ENCODE measurements at places on chromosomes 4 and X.

DNA sequence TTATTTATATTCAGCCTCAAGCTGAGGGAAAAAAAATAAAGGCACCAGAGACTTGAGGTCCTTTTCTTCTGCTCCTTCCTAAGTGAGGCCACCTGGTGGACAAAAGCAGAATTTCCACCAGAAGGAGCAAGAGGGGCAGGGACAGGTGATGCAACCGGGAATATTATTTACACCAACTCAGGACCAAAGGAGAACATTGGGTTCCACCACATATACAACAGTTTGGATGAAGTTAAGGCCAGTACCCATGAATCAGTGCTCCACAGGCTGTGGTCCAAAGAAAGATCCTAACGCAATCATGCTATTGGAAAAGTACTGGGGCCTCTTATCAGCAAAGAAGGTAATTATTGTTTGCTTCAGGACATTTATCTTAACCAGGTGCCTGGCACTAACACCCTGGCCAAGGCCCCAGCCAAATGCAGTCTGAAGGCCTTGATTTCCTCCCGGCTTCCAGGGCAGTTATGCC lies 57.4 kb downstream of the TSC22D3 start:
- no peak for DNase-seq

GRCh38 chrX:16177260-16177659 lies 10.0 kb downstream of the MAGEB17 start:
- DNase-seq = no peak

DNA sequence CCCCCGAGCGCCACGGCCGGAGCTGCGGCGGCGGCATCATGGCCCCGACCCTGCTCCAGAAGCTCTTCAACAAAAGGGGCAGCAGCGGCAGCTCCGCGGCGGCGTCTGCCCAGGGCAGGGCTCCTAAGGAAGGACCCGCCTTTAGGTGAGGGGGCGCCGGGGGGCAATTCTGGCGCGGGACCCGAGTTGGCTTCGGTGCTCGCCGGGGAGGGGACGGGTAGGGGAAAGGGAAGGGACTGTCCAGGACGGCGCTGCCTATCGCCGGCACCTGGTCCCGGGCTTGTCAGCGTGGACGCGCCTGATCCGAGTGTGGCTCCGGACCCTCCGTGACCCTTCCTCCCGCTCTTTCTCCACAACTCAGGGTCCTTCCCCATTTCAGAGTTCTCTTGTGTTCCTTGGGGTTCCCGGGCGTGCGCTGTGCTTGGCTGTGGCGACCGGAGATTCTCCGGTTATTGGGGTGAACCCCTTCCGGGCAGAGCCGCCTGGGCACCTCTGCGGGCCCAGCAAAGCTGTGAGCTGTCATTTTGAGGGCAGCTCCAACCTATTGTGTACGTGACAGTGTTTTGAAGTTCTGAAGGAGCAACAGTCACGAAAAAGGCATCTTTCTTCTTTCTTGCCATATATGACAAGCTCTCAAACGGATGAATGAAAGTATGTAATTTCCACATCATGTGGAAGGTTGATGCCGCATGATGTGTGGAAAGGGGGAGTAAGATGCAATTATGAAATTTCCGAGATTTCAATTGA lies 522 bp downstream of the FNIP2 start:
- peak; percentile 30 for DNase-seq

GRCh38 chrX:10168226-10168625 lies 11.5 kb downstream of the CLCN4 start:
- no peak for DNase-seq

GRCh38 chrX:143642426-143642825 lies 6.5 kb upstream of the SLITRK4 start:
- DNase-seq = no peak

GRCh38 chr4:170109586-170110284 lies 20.0 kb upstream of the AADAT start:
- no peak for DNase-seq

DNA sequence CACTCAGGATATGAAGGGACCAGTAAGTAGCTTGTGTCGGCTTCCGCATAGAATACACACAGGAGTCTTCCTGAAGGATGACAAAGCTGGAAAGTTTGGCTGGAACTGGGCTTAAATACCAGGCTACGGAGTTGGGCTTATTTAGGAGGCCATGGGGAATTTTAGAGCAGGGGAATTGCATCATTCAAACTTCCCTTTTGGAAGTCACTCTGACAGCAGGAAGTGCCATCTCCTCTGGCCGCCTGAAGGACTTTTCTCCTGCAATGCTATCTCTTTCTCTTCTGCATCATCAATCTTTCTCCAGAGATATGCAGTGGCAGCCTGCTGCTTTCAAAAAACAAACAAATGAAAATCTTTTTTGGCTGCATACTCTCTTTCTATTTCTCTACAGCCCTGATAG lies 48.4 kb upstream of the PAK3 start:
- no peak for DNase-seq

DNA sequence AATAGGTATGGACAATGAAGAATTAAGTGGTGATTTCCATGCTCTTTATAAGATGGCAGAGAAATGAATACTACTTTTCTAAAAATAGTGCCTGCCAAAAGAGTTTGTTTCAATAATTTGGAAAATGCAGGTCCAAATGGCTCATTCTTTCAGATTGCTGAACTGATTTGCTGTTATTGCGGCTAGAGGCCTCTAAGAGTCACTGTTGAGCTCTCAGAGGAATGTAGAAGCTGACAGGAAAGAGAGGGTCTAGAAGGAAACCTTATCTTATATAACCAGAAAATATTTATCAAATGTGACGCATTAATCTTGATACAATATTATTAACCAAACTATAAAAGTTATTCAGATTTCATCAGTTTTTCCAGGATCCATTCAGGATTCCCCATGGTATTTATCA lies 65.7 kb upstream of the PAGE1 start:
- DNase-seq = peak; percentile 5

DNA sequence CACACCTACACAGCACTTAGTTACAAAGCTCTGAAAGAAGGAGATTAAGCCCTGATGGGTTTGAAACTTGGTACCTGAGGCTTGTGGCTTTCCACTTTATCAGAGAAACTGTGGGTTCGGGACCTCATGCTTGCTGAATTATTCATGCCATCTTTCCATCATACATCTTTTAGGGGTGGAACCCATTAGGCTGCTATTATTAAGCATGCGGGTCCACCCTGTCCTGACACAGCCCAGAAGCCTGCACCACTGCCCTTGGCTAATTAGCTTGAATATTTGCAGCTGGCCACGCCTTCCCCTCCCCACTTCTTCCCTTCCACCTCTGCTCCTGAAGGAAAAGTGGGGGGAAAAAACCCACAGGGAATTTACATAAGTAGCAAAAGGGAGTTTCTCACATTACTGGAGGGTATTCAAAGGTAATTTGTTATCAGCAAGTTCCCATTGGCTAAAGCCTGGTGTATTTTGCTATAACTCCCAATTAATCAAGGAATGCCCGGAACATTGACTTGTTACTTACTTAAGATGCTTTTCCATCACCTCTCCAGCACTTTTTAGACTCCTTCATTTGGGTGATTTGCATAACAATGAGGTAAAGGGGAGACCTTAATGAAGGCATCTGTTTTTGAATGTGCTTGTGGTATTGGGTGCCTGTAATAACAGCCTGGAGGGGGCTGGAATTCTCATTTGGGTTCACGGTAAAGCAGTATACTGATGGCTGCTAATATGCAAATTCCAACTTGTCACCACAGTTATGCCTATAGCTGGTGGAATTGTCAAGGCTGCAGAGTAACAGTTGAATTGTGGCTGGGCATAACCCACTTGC lies 231.7 kb upstream of the GATB start:
- no peak for DNase-seq

Measured in HTR-8/SVneo (cell line).